ENCODE measurements at places on chromosomes 12 and 14.

DNA sequence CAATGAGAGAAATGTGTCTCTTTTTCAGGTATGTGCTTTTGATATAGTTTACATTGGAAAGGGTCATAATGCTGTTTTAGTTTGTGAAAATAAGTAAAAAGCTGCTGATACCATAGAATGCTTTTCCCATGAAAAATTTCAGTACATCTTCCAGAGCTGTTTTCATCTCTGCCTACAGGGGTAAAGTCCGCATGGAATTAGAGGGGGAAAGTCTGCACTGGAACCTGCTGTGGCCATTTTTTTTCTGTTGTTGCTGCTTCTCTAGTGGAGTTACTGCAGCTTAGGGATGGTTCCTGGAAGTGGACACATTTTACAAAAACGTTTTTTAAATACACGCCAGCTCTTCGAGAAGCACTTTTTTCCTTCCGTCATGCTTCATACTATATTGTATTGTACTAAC is 81.3 kb downstream of the VEZT start:
- no peak for DNase-seq

DNA sequence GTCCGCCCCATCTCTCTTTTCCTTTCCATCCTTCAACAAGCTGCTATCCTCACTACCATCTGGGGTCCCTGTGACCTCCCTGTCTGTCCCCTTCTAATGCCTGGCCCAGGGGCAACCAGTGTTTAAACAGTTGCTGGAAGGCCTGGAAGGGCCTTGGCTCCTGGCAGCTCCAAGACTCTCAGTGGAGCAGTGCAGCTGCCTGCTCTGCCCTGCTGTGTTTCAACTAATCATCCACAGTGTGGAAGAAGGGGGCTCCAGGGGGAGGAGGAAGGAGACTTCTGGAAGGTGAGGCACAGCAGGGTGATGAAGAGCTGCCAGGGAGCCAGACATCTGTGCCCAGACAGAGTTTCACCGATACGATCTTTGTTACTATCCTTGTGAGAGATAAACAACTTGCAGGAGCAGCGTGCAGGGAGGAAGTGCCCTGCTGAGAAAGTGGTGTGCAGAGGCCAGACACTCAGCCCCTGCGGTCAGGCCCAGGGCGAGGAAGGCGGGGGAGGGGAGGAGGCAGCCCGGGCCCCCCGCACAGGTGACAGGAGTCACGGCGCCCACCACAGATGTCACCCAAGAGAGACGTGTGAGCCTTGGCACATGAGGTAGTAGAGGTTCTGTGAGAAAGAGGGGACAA is 1061.8 kb downstream of the BCL11B start:
- no peak for DNase-seq

- no peak for DNase-seq
These were observed 11.0 kb downstream of the PRPH start for GRCh38 chr12:49305762-49306510.

GRCh38 chr12:116708826-116709756 is 28.8 kb downstream of the SPRING1 start:
- peak; percentile 53 for DNase-seq

GRCh38 chr12:14766649-14767215 is 36.5 kb downstream of the WBP11 start:
- no peak for DNase-seq

- DNase-seq, result peak; percentile 45
These were observed 519 bp downstream of the MORN3 start for GRCh38 chr12:121668750-121669520.

- DNase-seq, result peak; percentile 85
These were observed 79.3 kb downstream of the SSPN start for GRCh38 chr12:26274441-26275312.

- DNase-seq, result no peak
These were observed 12.1 kb downstream of the MDM1 start for GRCh38 chr12:68319988-68320623.

- DNase-seq, result no peak
These were observed 100.8 kb downstream of the PPHLN1 start for GRCh38 chr12:42426746-42427145.

DNA sequence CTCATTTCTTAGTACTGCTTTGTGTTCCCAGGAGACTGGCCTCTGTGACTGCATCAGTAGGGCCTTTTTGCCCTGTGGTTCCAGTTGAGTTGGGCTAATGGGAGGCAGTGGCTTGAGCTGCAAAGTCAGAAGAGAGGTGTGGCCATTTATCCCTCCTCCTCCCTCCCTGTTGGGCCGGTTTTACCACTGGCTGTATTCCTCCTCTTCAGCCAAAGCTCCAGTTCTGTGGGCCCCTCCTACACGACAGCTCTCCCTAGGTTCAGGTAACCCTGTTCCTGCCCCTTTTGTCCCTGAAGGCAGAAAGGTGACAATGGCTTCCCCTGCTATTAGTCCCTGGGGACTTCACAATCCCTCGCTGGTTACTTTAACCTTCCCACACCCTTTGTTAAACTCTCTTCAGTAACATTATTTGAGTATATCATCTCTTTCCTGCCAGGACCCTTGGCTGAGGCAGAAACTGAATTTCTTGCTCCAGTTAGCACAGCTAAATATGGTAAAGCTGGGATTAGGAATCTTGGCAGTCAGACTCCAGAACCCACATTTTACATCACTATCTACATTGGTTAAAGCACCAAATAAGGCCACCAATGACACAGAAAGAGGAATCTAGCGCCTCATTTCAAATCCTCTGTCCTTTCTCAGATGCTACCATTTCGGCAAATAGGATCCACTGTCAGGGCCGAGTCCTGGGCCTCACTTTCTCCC is 121.9 kb upstream of the SLC35F4 start:
- DNase-seq, result no peak

GRCh38 chr14:34935488-34935887 is 47.3 kb upstream of the SRP54 start:
- DNase-seq, result no peak

DNA sequence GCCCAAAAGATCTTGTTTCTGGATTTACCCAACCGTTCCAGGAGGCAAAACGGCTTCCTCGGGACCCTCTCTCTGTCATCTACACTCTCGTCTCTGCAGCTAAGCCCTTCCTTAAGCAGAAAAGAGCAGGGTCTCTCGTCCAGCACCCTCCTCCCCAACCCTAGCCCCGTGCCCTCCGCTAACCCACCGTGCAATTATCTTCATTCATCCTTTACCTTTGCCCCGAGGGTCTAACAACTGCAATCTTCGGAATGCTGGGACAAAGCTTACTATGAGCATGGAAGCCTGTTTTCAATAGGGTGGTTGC is 276 bp upstream of the BMAL2 start:
- DNase-seq, result no peak
